Central memory CD8-positive, alpha-beta T cell (primary cell): ENCODE measurements at places on chromosomes 5 and 9.

- no peaks in the 10 kb centered on the region for H3K27me3 ChIP-seq
- H3K36me3 ChIP-seq = peaks cover 8% of the 10 kb centered on the region
Observed at GRCh38 chr5:171906703-171907590, 99.5 kb downstream of the FBXW11 start.

- no peak overlapping the region for H3K27ac ChIP-seq
- no peak overlapping the region for H3K4me3 ChIP-seq
- no peak for DNase-seq
- H3K27me3 ChIP-seq = no peaks in the 10 kb centered on the region
- no peaks in the 10 kb centered on the region for H3K4me1 ChIP-seq
Observed at GRCh38 chr5:94849821-94850736, 231.6 kb downstream of the SLF1 start.

- H3K4me1 ChIP-seq = peaks cover 7% of the 10 kb centered on the region
- no peaks in the 10 kb centered on the region for H3K27me3 ChIP-seq
- peak; percentile 18 for DNase-seq
Observed at GRCh38 chr5:65760504-65761275, 38.7 kb downstream of the NLN start.

DNA sequence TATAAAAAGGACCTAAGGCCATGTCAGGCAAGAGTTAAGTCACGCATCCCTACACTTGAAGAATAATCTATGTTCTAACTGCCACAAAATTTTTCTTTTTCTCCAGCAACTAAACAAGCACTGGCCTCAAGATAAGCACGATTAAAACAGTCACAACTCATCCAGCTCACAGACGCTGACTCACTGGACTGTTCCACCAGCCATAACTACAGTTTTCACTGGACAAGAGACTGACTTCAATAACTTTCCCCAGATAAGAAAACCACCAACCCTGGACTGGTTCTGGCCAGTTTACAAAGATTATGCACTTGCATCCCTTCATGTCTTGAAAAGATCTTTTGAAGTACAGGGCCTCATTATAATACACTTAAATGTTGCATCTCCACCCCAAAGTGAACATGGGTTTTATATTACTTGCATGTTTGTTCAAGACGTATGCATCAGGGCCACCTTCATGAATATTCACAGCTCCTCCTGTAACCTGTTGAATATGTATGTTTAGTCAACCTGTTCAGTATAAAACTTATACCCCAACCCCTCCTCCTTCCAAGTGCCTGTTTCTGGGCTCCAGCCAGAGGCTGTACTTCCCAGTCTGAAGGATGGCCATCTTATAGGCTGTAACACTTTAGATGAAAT, 129.3 kb upstream of the EPB41L4A start:
- H3K36me3 ChIP-seq = no peaks in the 10 kb centered on the region
- H3K27ac ChIP-seq = no peak overlapping the region
- H3K27me3 ChIP-seq = peaks cover 9% of the 10 kb centered on the region
- no peak for DNase-seq
- no peak overlapping the region for H3K4me3 ChIP-seq

GRCh38 chr5:74200560-74200959, 440.0 kb downstream of the ENC1 start:
- H3K27ac ChIP-seq = no peak overlapping the region
- no peak overlapping the region for H3K4me3 ChIP-seq
- DNase-seq = no peak
- H3K27me3 ChIP-seq = peaks cover 17% of the 10 kb centered on the region

DNA sequence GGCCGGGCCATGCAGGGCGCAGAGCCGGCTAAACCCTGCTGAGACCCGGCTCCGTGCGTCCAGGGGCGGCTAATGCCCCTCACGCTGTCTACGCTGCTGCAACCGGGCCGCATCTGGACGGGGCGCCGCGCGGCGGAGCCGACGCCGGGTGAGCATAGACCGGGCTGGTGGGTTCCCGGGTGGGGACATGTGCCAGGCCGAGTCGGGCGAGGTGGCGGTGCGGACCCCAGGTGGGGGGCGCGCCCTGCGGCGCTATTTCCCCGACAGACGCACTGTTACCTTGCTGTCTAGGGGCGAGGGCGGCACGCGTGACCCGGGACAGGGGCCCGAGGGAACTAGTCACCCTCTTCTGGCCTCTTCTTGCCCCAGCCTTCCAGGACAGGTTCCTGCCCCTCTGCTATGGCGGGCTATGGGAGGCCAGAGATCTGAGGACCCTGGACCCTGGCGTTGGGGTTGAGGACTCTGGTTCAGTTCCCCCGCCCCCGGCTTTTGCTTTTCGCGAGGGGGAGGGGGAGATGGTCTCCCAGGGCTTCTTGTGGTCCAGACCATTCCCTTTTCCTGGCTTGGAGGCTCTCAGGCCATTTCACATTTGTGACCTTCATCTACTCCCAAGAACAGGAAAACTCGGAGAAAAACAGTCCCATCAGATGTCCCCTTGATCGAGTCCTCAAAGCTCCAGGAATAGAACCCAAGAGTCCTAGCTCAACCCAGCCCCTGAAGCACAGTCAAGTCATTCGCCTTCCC, 536 bp downstream of the SLC27A4 start:
- no peaks in the 10 kb centered on the region for H3K27me3 ChIP-seq
- DNase-seq = no peak
- peaks cover 13% of the 10 kb centered on the region for H3K36me3 ChIP-seq
- peak overlapping the region; percentile 90 for H3K4me3 ChIP-seq
- H3K4me1 ChIP-seq = peaks cover 7% of the 10 kb centered on the region
- peak overlapping the region; percentile 37 for H3K27ac ChIP-seq

DNA sequence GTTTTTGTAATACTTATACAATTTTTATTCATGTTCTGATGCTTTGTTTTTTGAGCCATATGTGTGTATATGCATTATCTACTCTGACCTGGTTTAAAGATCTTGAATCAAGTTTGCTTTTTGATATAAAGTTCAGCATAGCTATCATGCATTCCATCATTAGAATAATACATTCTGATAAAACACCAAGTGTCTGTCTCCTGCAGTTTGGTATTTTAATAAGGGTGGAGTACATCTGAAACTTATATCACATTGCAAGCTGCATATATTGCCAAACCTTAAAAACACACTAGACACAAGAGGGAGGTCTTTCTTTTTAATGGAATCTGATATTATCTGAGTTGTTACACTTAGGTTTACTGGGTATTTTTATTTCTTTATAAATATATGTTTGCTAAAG, 102.8 kb upstream of the ADAMTSL1 start:
- H3K27me3 ChIP-seq = no peaks in the 10 kb centered on the region
- DNase-seq = no peak
- H3K27ac ChIP-seq = no peak overlapping the region

GRCh38 chr5:127358740-127359139, 68.1 kb downstream of the MEGF10 start:
- no peak for DNase-seq
- peaks cover 26% of the 10 kb centered on the region for H3K27me3 ChIP-seq
- no peak overlapping the region for H3K27ac ChIP-seq

GRCh38 chr9:126341902-126342301, 15.3 kb downstream of the MVB12B start:
- H3K4me1 ChIP-seq = peaks cover 62% of the 10 kb centered on the region
- H3K27me3 ChIP-seq = no peaks in the 10 kb centered on the region
- DNase-seq = no peak
- no peak overlapping the region for H3K27ac ChIP-seq

DNA sequence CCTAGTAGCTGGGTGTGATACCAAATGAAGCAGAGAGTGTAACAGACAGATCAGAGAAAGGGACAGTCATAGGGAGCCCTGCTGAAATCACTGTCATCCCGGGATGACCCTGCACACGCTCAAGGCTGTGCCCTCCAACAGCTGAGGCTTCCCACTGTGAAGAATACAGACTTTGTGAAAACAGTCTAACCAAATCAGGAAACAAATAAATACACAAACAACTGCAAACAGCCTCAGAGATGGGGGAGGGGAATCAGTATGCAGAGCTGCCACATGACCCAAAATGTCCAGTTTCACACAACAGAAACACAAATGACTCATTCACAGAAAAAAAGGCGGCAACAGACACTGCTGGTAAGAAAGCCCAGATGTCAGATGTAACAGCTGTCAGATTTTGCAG, 101.9 kb downstream of the ADAMTS2 start:
- no peak overlapping the region for H3K27ac ChIP-seq
- no peak for DNase-seq
- H3K27me3 ChIP-seq = peaks cover 49% of the 10 kb centered on the region
- no peaks in the 10 kb centered on the region for H3K36me3 ChIP-seq
- no peak overlapping the region for H3K4me3 ChIP-seq

GRCh38 chr9:100670719-100671118, 92.8 kb downstream of the CAVIN4 start:
- no peak overlapping the region for H3K4me3 ChIP-seq
- no peak overlapping the region for H3K27ac ChIP-seq
- no peaks in the 10 kb centered on the region for H3K36me3 ChIP-seq
- H3K27me3 ChIP-seq = peaks cover 21% of the 10 kb centered on the region

GRCh38 chr5:59421986-59422941, 471.3 kb downstream of the PDE4D start:
- no peaks in the 10 kb centered on the region for H3K4me1 ChIP-seq
- H3K27ac ChIP-seq = no peak overlapping the region
- no peaks in the 10 kb centered on the region for H3K36me3 ChIP-seq
- DNase-seq = no peak
- H3K4me3 ChIP-seq = no peak overlapping the region

- H3K36me3 ChIP-seq = no peaks in the 10 kb centered on the region
- no peak for DNase-seq
- H3K4me1 ChIP-seq = no peaks in the 10 kb centered on the region
- H3K27me3 ChIP-seq = no peaks in the 10 kb centered on the region
- no peak overlapping the region for H3K27ac ChIP-seq
Observed at GRCh38 chr9:95206143-95206542, 111.4 kb downstream of the FANCC start.
